ENCODE measurements at places on chromosomes 13 and 19.

DNA sequence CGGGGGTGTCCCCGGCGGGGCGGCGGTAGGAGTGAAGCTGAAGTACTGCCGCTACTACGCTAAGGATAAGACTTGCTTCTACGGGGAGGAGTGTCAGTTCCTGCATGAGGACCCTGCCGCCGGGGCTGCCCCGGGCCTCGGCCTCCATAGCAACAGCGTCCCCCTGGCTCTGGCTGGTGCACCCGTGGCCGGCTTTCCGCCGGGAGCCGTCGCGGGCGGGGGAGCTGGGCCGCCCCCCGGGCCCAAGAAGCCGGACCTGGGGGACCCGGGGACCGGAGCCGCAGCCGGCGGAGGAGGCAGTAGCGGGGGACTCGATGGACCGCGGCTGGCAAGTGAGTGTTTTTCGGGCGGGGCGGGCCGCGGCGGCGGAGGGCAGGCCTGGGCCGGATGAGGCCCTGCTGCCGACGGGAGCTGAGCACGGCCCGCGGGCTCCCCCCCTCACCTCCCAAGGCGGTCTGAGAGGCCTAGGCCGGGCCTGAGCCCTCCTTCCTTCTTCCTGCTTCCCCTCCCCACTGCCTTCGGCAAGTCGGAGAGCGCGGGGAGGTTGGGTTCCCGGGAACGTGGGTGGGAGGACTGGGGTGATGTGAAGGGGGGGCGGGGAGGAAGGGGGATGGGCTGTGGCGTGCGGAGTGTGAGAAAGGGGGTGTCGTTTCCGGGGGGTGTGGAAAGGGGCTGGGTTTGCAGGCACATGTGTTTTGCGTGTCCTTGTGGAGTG, 568 bp downstream of the PAN3 start:
- DNase-seq: peak; percentile 90

GRCh38 chr13:68261105-68261504, 1031.0 kb upstream of the PCDH9 start:
- no peak for DNase-seq

DNA sequence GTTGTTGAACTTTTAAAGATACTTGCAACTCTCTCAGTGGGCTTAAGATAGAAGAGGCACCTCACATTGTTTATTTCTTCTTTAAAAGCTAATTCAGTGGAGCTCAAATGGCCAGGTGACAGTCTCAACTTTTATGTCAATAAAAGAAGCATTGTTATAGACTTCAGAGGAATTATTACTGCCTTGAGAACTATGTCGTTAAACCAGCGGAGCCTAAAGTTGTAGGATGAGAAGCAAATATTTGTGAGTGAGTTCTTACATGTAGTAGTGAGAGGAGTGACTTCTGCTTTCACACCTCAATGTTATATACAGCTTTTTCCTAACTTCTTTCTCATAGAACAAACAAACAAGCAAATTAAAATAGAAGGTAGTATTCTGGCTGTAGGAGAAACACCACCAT, 31.2 kb upstream of the DGKH start:
- DNase-seq: no peak

- DNase-seq: no peak
These were observed 342.7 kb upstream of the TMTC4 start for GRCh38 chr13:101017123-101017872.

DNA sequence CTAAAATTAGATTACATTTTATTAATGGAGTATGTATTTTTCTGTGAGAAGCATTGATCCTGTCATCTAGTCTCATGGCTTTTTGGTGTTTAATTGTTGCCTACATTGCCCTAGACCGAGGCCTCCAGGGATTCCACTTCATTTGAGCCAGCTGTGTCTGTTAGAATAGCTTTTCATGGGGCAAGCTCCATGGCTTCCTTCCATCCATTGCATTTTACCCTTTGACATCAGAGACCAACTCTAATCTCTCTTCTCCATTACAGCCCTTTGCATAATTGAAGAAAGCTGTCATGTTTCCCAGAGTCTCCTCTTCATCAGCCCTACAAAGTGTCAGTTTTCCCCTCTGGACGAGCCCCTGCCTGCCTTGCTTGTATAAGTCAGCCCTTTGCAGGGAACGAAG, 70.6 kb downstream of the MTUS2 start:
- DNase-seq: no peak

- no peak for DNase-seq
These were observed 163.8 kb upstream of the SOX1 start for GRCh38 chr13:111903143-111903542.

DNA sequence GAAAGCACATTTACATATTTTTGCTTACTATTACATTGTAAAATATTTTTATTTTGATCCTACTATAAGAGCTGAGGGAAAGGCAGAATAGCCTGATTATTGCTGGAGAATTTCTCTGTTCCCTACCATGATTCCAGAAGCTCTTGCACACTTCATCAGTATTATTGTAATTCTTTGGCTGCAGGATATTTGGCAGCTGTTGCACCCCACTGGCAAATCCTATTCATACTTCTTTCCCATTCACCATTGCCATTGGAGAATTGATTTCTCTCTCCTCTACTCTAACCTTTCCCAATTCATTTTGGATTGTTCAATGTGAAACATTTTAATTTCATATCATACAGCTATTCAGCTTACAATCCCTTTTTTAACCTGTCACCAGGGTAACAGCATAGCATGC, 238.0 kb downstream of the GGACT start:
- no peak for DNase-seq
